ENCODE measurements at places on chromosomes 7 and 10. TPM values are rescaled to one million over a fixed set of nuclear protein-coding genes. Genes with fewer than 3 reads are reported as not detected.

DNA sequence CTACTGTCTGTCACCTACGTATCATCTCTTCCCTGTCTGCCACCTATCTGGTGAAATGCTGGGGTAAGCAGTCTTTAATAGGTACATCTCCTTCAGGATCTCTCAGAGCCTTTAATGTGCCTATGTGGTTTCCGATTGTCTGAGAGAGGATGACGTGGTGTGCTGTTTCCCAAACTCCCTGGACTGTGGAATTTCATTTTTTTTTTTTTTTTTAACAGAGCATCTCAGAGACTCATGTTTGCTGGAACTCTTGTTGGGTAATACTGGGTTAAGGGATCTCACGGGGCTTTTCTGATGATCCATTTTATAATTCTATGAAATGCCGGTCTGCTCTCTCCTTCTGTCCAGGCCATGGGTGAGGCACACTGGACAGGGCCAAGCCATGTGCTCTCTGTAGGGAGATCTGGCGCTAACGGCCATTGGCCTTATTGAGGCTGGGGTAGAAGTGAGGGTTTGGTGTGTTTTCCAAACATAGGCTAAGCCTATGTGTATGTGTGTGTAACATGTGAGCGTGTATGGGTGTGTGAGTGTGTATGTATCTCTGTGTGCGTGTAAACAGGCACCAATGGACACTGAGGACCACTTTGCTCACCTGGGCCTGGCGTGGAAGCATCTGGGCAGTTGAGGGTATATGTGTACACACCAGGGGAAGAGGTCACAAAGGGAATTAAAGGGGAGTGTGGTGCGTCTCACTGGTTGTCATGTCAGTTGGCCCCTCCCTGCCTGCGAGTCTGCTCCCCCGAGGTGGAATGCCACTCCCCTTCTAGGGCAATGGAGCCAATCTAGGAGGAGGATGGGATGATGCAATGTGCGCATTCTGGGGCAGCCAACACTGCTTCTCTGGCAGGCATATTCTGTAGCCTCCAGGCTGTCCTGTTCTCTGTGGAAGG, 7.8 kb downstream of the ADRA2A start:
- no peak for DNase-seq
- H3K36me3 ChIP-seq: no peaks in the 10 kb centered on the region
- H3K27me3 ChIP-seq: peaks cover 9% of the 10 kb centered on the region
- H3K4me1 ChIP-seq: no peaks in the 10 kb centered on the region

GRCh38 chr10:98172495-98172894, 38.0 kb downstream of the R3HCC1L start:
- no peak overlapping the region for H3K27ac ChIP-seq
- DNase-seq: no peak
- H3K27me3 ChIP-seq: no peaks in the 10 kb centered on the region
- H3K36me3 ChIP-seq: peaks cover 6% of the 10 kb centered on the region
- H3K4me3 ChIP-seq: no peak overlapping the region

GRCh38 chr10:22875581-22875980, 52.3 kb upstream of the ARMC3 start:
- DNase-seq: no peak
- no peaks in the 10 kb centered on the region for H3K36me3 ChIP-seq
- no peak overlapping the region for H3K27ac ChIP-seq
- no peaks in the 10 kb centered on the region for H3K4me1 ChIP-seq

GRCh38 chr7:16594676-16595075, 50.9 kb downstream of the ANKMY2 start:
- H3K27me3 ChIP-seq: no peaks in the 10 kb centered on the region
- DNase-seq: no peak
- H3K4me1 ChIP-seq: peaks cover 15% of the 10 kb centered on the region
- H3K4me3 ChIP-seq: no peak overlapping the region

DNA sequence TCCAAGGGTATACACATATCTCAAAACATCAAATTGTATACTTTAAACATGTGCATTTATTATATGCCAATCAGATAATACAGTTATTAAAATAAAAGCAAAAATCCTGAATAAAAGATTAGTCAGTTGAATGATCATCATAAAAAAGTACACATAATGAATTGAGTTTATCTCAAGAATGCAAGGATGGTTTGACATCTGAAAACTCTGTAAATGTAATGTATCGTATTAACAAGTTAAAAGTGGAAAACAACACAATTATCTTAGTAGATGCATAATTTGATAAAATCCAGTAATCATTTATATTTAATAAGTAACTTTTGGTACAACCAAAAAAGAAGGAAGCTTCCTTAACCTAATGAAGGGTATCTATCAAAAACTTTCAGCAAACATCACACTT, 86.6 kb downstream of the COL28A1 start:
- H3K27ac ChIP-seq: no peak overlapping the region
- no peak for DNase-seq
- peaks cover 34% of the 10 kb centered on the region for H3K36me3 ChIP-seq
- H3K4me3 ChIP-seq: no peak overlapping the region

DNA sequence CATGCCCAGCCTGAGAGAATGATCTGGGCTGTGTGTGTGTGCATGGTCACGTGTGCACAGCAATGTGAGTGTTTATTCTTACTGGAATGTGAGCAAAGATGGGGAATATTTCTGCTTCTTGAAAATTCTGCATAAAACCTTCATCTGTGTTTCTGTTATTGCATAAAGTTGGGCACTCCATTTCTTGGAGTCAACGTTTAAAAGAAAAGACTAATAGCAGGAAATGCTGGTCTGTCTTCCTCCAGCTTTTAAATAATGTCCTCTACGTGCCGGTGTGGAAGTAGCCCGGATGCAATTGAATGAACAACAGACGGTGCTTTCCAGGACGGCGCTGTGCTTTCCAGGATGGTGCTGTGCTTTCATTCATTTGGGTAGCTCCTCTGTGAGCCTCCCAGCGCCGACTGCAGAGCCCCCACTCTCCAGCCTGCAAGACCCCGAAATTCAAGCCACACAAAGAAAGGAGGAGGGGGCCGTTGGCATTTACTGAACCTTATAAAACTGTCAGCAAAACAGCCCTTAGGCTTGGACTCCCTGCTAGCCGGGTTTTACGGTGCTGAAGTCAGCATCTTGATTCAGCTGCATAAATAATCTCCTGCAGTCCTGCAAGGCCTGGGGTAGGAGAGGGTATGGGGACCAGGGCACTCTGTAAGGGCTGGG, 158.2 kb upstream of the PRKCQ start:
- peak overlapping the region; percentile 49 for H3K27ac ChIP-seq
- peak; percentile 36 for DNase-seq
- H3K27me3 ChIP-seq: peaks cover under 1% of the 10 kb centered on the region

DNA sequence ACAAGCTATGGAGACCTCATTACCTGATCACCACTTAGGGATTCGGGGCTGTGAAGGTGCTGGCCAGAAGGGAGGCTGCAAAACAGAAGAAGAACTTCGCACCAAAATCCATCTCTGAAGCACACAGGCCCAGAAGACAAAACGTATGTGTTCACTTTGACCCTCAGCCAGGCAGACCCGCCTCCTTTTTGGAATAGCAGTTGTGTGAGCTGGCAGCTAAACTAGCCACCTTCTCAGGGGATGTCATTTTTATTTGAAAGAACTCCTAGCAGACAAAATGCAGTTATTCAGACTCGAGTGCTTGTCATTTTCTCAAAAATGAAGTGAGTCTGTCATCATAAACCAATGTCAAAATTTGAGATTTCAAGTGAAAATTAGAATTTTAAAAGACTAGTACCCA, 71.7 kb downstream of the TNS3 start:
- no peak overlapping the region for H3K4me3 ChIP-seq
- H3K27me3 ChIP-seq: no peaks in the 10 kb centered on the region
- no peak overlapping the region for H3K27ac ChIP-seq
- no peak for DNase-seq

DNA sequence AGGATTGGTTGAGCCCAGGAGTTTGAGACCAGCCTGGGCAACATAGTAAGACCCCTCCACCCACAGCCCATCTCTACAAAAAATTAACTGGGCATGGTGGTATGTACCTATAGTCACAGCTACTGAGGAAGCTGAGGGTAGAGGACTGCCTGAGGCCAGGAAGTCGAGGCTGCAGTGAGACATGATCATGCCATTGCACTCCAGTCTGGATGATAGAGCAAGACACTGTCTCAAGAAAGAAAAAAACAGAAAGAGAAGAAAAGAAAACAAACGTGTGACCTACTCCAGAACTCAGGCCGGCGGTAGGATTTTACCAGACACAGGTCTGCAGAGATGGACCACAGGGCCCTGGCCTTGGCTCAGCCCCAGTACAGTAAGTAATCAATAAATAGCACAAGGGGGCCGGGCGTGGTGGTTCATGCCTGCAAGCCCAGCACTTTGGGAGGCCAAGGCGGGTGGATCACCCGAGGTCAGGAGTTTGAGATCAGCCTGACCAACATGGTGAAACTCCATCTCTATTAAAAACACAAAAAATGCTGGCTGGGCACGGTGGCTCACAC, 35.4 kb upstream of the TNRC18 start:
- peaks cover 11% of the 10 kb centered on the region for H3K27me3 ChIP-seq
- H3K27ac ChIP-seq: no peak overlapping the region
- no peaks in the 10 kb centered on the region for H3K4me1 ChIP-seq
- no peak for DNase-seq
- no peaks in the 10 kb centered on the region for H3K36me3 ChIP-seq
- no peak overlapping the region for H3K4me3 ChIP-seq

- DNase-seq: no peak
- H3K4me3 ChIP-seq: no peak overlapping the region
- H3K36me3 ChIP-seq: peaks cover 4% of the 10 kb centered on the region
- no peaks in the 10 kb centered on the region for H3K4me1 ChIP-seq
- H3K27ac ChIP-seq: no peak overlapping the region
Measured at GRCh38 chr10:33715303-33715975, 381.0 kb upstream of the NRP1 start.

DNA sequence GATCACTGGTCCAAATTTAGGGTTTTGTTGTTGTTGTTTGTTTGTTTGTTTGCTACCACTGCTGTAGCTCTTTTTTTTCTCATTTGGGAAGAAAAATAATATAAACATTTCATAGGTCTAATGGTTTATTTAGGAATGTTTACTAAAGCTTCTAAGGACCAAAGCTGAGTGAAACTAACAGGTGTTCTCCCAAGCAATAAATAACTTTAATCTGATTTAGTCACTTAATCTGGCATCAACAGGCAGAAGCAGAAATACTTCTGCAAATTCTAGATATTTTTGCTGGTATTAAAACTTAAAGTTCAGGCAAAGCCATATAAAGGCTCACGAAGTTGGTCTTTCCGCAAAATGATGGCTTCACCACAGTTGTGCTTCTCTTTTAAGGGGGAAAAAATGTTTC, 144.5 kb upstream of the YAE1 start:
- H3K36me3 ChIP-seq: no peaks in the 10 kb centered on the region
- no peak for DNase-seq
- peaks cover 12% of the 10 kb centered on the region for H3K27me3 ChIP-seq
- no peaks in the 10 kb centered on the region for H3K4me1 ChIP-seq
- no peak overlapping the region for H3K4me3 ChIP-seq

ITIH2 gene
- total RNA-seq: not detected

GPR146 gene
- 0.69 TPM for total RNA-seq
